NCI-H1417 treated with DMSO at 0.1 percent for 48 hours (cell line): ENCODE measurements at places on chromosomes 1 and 21.

DNA sequence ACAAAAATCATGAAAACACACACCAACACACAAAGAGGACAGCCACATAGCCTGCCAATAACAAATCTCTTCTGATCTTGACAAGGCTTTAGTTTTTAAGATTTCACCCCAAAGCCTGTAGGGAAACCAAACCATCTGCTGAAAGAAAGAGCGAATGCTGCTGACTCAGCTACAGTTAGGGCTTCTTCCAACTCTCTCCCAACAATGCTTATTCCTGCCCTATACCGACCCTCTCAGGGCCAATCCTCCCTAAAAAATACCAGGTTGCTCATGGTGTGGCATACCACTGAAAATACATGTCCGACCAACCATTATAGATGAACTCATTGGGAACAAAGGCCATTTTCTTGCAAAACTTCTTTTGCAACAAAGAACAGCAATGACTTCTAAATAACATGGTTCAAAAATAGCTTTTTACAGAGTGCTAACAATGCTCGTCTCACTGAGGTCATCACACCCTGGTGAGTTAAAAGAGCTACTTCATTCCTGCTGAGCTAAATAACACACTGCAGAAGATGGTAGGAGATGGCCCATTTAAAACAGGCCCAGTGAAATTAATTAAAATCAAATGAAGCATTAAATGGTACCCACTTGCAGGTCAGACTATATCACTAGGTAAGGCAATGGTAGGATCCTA, 86.1 kb downstream of the KIAA0319L start:
- peak; percentile 21 for DNase-seq

- DNase-seq, result no peak
Observed at GRCh38 chr1:198649968-198650338, 11.1 kb downstream of the PTPRC start.

DNA sequence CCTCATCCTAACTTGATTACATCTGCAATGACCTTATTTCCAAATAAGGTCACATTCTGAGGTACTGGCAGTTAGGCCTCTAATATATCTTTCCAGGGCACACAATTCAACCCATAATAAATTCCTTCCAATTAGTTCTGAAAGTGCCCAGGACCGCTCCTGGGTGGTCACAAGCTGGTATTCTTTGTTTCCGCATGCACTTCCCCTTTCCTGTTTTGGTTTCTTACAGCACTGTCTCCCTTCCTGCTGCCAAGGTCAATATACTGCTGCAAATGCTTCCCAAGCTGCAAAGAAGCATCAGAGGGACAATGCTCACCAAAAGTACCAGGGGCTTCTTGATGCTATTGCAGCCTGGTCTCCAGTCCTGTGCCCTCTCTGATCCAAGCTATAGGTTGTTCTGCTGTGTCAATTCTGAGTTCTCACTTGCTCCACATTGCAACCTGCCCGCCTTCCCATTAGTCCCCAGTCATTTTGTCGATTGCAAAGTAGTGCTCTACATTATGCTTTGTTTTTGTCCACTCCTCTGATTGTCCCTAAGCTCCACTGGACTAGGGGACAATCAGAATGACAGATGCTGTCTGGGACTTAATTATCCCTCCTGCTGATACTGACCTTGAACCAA, 13.9 kb upstream of the XPR1 start:
- DNase-seq, result no peak

- no peak for DNase-seq
Observed at GRCh38 chr1:31400393-31400792, 12.6 kb upstream of the SERINC2 start.

GRCh38 chr21:44351535-44352252, 1.7 kb upstream of the TRPM2 start:
- no peak for DNase-seq

DNA sequence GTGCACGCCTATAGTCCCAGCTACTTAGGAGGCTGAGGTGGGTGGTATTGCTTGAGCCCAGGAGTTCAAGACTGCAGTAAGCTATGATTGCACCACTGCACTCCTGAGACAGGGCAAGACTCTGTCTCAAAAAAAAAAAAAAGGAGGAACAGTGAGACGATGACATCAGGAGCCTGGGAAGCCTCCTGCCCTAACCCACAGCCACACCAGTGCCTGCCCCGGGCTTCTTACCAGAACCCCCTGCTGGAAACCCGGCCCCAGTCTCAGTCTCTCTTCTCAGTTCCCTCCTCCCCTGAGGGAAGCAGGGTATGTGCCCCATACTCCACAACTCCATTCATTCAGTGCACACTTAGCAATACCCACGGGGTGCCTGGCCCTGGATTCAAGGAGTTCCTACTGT, 9.1 kb downstream of the COL8A2 start:
- DNase-seq, result no peak

GRCh38 chr1:76303340-76303717, 228.8 kb downstream of the ST6GALNAC3 start:
- DNase-seq, result peak; percentile 31

GRCh38 chr1:94578856-94579255, 37.3 kb upstream of the F3 start:
- no peak for DNase-seq
